ENCODE measurements at places on chromosomes 11 and 22.

- H3K27ac ChIP-seq: no peak overlapping the region
- no peak overlapping the region for H3K4me3 ChIP-seq
- H3K27me3 ChIP-seq: no peaks in the 10 kb centered on the region
- no peak for DNase-seq
Observed at GRCh38 chr11:55732936-55733335, 40.3 kb upstream of the OR5D13 start.

DNA sequence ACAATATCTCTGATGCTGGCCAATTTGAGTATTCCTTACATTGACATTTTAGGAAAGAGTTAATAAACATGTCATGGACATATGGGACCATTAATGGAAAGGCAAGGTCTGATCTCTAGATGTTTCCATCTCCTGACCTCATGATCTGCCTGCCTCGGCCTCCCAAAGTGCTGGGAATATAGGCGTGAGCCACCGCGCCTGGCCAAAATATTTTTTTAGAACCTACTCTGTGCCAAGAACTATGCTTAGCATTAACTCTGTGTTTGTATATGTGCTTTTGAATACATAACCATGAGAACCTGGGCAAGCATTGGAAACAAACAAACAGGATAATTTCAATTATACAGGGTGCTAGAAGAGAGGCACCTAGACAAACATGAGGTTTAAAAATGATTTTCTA lies 123.2 kb downstream of the ATG16L2 start:
- no peaks in the 10 kb centered on the region for H3K27me3 ChIP-seq
- H3K27ac ChIP-seq: no peak overlapping the region
- H3K36me3 ChIP-seq: peaks cover 3% of the 10 kb centered on the region

- H3K4me1 ChIP-seq: no peaks in the 10 kb centered on the region
- H3K4me3 ChIP-seq: no peak overlapping the region
- no peak overlapping the region for H3K27ac ChIP-seq
- no peaks in the 10 kb centered on the region for H3K36me3 ChIP-seq
- no peaks in the 10 kb centered on the region for H3K27me3 ChIP-seq
- no peak for DNase-seq
Observed at GRCh38 chr11:70494559-70495350, 96.4 kb downstream of the CTTN start.

DNA sequence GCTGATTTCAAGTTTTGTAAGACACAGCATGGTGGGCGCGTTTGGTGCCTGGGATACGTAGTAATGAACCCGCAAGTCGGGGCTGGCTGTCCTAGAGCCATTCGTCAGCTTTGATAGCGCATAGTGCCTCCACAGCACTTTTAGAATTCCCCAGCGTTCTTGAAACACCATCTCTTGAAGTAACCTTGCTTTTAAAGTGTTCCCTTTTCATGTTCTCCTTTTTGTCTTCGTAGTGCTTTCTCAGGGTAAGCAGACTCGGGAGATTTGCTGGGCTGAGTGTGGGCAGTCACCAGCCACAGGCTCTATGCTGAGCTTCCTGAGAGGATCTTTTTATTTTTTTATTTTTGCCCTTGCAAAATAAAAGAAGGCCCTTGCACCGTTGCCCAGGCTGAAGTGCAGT lies 39.6 kb upstream of the CTTN start:
- H3K4me1 ChIP-seq: no peaks in the 10 kb centered on the region
- H3K27me3 ChIP-seq: no peaks in the 10 kb centered on the region
- DNase-seq: no peak
- H3K27ac ChIP-seq: no peak overlapping the region

- no peaks in the 10 kb centered on the region for H3K36me3 ChIP-seq
- no peak overlapping the region for H3K27ac ChIP-seq
- H3K4me3 ChIP-seq: no peak overlapping the region
- no peak for DNase-seq
Observed at GRCh38 chr11:124896821-124897391, 759 bp downstream of the ROBO4 start.

DNA sequence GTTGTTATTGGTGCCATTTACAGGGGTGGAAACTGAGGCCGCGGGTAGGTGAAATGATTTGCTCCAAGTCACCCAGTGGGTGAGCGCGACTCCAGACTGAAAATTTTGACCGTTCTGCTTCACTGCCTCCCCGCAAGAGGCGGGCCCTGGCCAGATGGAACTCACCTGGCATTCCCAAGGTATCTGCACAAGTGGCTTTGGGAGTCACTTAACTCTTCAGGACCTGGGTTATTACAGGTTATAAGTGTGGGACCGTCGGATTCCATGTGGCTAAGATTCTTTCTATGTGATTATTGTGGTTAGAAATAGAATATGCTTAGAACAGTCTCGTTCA lies 598 bp downstream of the CABIN1 start:
- peaks cover 17% of the 10 kb centered on the region for H3K36me3 ChIP-seq
- peak overlapping the region; percentile 92 for H3K4me3 ChIP-seq
- peaks cover 28% of the 10 kb centered on the region for H3K4me1 ChIP-seq
- no peak for DNase-seq
- H3K27me3 ChIP-seq: no peaks in the 10 kb centered on the region

DNA sequence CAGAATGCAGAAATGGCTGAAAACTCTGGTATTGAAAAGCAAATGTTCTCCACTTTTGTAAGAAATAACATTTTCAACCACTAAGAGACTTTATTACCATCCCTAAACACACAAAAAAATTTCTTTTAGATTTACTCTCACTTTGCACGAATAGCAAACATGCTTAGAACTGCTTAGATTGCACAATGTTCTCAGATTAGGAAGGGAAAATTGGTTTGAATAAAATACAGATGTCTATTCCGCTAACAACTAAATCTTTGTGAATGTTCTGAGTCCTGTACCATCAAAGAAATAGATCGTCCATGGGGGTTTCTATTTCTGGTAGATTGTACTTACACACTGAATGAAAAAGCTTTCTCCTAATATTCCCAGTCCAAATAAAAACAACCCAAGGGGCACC lies 40.1 kb downstream of the BDNF start:
- H3K36me3 ChIP-seq: no peaks in the 10 kb centered on the region
- H3K27me3 ChIP-seq: no peaks in the 10 kb centered on the region
- no peaks in the 10 kb centered on the region for H3K4me1 ChIP-seq
- no peak for DNase-seq
- no peak overlapping the region for H3K27ac ChIP-seq

- no peak overlapping the region for H3K4me3 ChIP-seq
- no peak for DNase-seq
- no peak overlapping the region for H3K27ac ChIP-seq
- no peaks in the 10 kb centered on the region for H3K27me3 ChIP-seq
Observed at GRCh38 chr11:46090375-46090774, 30.9 kb downstream of the PHF21A start.

DNA sequence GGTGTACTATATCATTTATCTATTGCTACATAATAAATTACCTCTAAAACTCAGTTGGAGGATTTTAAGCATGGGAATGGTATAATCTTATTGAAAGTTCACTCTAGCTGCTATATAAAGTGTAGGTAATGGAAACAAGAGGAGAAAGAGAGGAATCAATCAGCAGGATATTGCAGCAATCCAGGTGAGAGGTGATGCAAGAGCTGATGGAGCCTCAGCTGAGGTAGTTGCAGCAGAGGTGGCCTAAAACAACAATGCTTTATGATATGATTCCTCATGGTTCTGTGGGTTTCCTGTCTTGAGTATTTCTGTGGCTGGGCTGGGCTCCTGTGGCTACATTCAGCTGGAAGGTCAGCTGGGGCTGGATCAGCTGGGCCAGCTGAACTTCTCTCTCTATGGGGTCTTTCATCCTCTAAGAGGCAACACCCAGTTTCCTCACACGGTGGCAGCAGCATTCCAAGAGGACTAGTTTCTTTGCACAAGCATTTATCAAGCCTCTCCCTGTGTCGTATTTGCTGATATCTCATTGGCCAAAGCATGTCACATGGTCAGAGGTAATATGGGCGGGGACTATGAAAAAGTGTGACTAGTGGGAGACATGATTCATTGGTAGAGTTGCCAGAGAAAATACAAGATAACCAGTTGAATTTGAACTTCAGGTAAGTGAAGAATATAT lies 135.4 kb upstream of the LARGE1 start:
- no peak overlapping the region for H3K4me3 ChIP-seq
- no peak overlapping the region for H3K27ac ChIP-seq
- H3K4me1 ChIP-seq: no peaks in the 10 kb centered on the region
- H3K36me3 ChIP-seq: no peaks in the 10 kb centered on the region
- H3K27me3 ChIP-seq: no peaks in the 10 kb centered on the region

GRCh38 chr11:66906061-66906733 lies 49.3 kb downstream of the LRFN4 start:
- H3K27ac ChIP-seq: no peak overlapping the region
- H3K4me1 ChIP-seq: no peaks in the 10 kb centered on the region
- no peak for DNase-seq
- no peaks in the 10 kb centered on the region for H3K27me3 ChIP-seq
- no peak overlapping the region for H3K4me3 ChIP-seq

GRCh38 chr22:50208939-50209892 lies 8.4 kb downstream of the SELENOO start:
- no peak overlapping the region for H3K27ac ChIP-seq
- H3K27me3 ChIP-seq: no peaks in the 10 kb centered on the region
- peaks cover 23% of the 10 kb centered on the region for H3K36me3 ChIP-seq
- peaks cover 5% of the 10 kb centered on the region for H3K4me1 ChIP-seq
- no peak overlapping the region for H3K4me3 ChIP-seq

GRCh38 chr11:47014097-47014496 lies 77.5 kb downstream of the CSTPP1 start:
- DNase-seq: no peak
- no peaks in the 10 kb centered on the region for H3K36me3 ChIP-seq
- H3K4me3 ChIP-seq: no peak overlapping the region
- no peaks in the 10 kb centered on the region for H3K4me1 ChIP-seq
- no peak overlapping the region for H3K27ac ChIP-seq

DNA sequence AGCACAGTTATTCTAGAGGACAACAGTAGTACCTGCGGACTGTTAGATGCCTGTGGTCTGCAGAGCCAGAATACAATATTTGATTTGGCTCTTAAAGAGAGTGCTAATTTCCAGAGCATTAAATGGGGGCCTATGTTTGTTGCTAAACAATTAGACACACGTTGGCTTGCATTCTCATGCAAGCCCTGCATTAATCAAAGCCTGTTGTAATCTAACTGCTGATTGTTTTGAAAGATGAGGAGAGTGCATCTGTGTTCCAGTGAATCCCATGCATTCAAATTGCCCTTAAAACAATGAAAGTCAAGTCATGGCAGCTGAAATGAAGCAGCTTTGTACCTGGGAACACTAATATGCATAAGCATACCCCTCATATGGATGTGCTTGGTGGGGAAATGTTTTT lies 419.4 kb downstream of the DYNC2H1 start:
- H3K4me1 ChIP-seq: no peaks in the 10 kb centered on the region
- H3K4me3 ChIP-seq: no peak overlapping the region
- no peak for DNase-seq
- no peaks in the 10 kb centered on the region for H3K36me3 ChIP-seq

GRCh38 chr11:95541715-95542114 lies 247.9 kb downstream of the FAM76B start:
- DNase-seq: no peak
- no peak overlapping the region for H3K27ac ChIP-seq
- no peaks in the 10 kb centered on the region for H3K27me3 ChIP-seq
- no peaks in the 10 kb centered on the region for H3K4me1 ChIP-seq
- no peak overlapping the region for H3K4me3 ChIP-seq

DNA sequence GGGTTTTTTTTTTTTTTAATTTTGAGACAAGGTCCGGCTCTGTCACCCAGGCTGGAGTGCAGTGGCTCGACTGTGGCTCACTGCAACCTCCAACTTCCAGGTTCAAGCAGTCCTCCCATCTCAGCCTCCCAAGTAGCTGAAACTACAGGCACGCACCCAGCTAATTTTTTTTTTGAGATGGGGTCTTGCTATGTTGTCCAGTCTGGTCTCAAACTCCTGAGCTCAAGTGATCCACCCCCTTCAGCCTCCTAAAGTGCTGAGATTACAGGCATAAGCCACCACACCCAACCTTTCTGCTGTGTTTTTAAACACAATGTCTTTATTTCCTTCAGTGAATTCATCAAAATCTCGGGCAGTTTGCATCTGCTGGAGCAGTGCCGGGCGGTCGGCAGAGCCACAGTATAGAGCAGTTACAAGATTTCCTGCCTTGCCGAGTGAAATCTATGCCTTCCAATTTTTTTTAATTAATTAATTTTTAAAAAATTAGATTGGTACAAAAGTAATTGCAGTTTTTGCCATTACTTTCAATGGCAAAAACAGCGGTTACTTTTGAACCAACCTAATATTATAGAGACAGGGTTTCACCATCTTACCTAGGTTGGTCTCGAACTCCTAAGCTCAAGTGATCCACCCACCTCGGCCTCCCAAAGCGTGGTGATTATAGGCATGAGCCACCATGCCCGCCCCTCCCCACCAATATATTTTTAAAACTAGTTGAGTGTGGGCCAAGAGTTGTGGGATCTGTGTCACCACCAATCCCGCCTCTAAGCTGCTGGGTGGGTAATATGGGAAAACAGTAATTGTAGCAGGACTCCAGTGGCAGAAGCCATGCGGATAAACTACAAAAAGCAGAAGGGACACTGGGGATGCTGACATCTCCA lies 2.7 kb upstream of the ACY3 start:
- H3K4me3 ChIP-seq: no peak overlapping the region
- peaks cover 3% of the 10 kb centered on the region for H3K36me3 ChIP-seq
- no peak overlapping the region for H3K27ac ChIP-seq
- H3K4me1 ChIP-seq: peaks cover 8% of the 10 kb centered on the region
- H3K27me3 ChIP-seq: no peaks in the 10 kb centered on the region

DNA sequence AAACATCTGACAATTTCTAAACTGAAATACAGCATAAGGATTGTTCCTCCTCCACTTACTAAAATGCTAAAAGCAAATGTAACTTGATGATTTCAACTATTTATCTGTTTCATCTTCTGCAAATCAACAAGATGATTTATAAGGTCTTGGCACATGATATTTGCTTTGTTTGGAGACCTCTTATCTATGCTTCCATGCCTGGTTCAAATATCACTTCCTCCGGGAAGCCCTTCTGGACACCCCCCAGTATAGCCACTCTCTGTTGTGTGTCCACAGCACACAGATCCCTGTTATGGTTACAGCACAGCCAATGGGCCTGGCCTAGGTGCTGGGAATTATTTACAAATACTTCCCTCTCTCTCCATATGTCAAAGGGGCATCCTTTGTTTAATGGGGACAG lies 114.8 kb downstream of the C11orf58 start:
- DNase-seq: no peak
- H3K36me3 ChIP-seq: no peaks in the 10 kb centered on the region
- no peak overlapping the region for H3K27ac ChIP-seq
- no peaks in the 10 kb centered on the region for H3K4me1 ChIP-seq
